Suppressor macrophage treated with lipopolysaccharide for 4 hours (primary cell): ENCODE measurements at places on chromosomes 7 and 10.
A peak's percentile ranks its signal among the peaks of the same experiment; 100 is the strongest.

GRCh38 chr10:11891776-11892486, 68.8 kb downstream of the PROSER2 start:
- DNase-seq, result no peak

GRCh38 chr7:128796327-128796726, 4.6 kb downstream of the CCDC136 start:
- DNase-seq, result peak; percentile 27

GRCh38 chr7:46525876-46526275, 604.8 kb upstream of the IGFBP3 start:
- no peak for DNase-seq

- no peak for DNase-seq
Observed at GRCh38 chr7:33849971-33850559, 55.3 kb upstream of the BMPER start.

DNA sequence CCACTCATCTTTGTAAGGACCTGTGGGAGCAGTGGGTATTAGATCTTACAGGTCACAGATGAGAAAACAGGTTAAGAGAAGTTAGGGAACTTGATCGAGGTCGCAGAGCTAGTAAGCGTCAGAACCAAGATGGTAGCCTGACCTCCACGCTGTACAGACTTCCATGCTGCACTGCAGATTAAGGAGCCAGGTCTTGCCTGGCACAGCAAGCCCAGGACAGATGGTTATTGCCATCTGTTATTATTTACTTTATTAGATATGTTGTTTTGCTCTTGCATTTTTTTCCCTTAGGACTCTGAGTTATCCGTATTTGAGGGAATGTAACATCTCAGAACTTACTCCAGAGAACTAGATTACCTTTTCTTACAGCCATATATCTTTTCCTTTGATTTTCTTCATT, 147.2 kb downstream of the NSUN6 start:
- no peak for DNase-seq

DNA sequence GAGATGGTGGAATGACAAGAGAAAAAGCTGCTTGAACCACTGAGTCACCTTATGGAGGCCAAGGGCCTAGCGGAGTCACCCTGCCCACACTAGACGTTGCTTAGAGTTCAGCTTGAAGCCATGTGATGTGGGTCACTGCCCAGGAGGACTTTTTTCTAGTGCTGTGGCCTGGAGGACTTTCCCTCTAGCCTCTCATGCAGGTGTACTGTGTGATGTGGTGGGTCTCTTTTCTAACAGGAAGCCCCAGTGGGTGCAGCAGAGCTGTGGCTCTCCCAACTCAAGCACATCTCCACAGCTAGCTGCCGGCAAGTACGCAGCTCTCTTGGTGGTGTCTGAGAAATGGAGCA, 13.6 kb downstream of the POR start:
- DNase-seq, result no peak

DNA sequence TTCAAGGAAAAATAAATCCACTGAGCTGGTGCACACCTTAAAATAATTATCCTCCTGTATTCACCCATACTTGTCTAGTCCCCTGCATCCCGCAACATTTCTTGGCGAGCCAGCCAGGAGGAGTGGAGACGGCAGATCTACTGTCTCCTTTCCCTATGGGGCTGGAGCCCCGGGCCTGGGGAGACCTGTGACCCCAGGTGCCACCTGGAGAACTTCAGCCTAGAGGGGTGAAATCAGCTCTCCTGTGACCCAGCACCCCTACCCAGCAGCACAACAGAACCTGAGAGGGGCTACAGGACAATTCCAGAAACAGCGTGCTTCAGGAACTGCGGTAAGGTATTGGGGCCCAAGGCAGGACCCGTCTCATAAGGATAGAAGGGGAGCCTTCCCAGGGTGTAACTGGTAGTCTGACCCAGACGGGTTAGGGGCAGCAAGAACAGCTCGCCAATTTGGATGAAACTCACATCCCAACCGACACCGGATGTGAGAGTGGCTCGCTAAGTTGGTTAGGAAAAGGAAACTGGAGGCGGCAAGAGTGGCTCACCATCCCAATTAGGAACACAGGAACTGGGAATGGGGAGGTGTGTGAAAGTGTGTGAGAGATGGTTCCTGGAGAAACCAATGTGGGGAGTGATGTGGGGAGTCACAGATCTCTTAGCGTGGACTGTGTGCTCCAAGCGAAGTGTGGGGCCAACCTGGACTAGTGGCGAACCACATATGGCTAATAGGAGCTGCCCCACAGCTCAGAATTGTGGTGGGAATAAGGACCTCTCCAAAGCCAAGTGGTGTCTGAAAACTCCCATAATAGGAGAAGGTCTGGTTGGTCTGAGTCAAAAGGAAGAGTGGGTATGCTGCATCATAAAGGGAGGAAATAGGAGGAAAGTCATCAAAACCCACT, 15.1 kb upstream of the DENND2A start:
- DNase-seq, result peak; percentile 25

DNA sequence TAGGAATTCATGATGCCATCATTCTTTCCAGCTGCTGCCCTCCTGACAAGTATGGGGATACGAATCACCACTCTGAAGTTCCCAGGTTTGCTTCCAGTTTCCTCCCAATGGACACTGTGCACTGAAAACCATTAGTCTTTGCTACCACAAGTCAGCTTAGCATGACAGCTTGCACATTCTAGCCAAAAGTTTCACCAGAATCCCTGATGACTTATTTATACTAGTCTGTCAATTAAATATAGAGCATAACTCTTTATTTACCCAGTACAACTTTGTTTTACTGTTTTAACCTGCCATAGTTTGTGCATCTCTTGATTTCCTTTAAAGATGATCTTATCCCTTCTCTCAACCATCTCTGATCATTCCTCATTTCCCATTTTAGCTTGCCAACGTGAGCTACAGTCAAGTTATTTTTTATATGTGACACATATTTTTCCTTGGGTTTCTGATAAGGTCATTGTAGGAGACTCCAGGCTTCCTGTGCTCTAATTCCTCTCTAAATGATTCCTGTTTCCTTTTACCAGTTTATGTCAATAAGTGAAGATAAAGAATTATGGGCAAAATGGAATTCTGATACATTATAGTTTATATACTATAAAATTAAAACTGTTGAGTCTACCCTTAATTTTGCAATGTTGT, 167.5 kb upstream of the MEOX2 start:
- no peak for DNase-seq

GRCh38 chr10:101096378-101096777, 34.6 kb downstream of the KAZALD1 start:
- DNase-seq, result no peak

- DNase-seq, result peak; percentile 98
Observed at GRCh38 chr7:130912862-130913638, 179.0 kb upstream of the KLF14 start.

GRCh38 chr7:24819916-24820689, 62.8 kb upstream of the GSDME start:
- peak; percentile 90 for DNase-seq

GRCh38 chr10:818010-818409, 113.5 kb downstream of the LARP4B start:
- no peak for DNase-seq

DNA sequence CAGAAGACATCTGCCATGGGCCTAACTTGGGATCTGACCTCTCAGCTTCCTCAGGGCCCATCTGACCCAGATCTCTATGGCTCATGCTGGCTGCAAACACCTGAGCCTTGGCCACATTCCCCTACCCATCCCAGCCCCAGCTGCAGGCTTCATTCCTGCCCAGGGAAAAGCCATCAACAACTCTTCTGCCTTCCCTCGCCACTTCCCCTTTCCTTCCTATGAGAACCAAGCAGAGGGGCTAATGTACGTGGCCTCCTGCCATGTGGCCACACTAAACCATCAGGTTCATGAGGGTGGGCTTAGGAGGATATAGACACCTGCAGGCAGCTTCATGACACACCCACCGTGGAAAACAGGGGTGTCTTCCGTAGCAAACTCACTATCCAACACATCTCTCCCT, 312.2 kb downstream of the GALNT17 start:
- DNase-seq, result no peak

GRCh38 chr10:3782146-3782450, 2.9 kb downstream of the KLF6 start:
- DNase-seq, result peak; percentile 63

GRCh38 chr7:44291733-44292419, 33.5 kb downstream of the CAMK2B start:
- no peak for DNase-seq

DNA sequence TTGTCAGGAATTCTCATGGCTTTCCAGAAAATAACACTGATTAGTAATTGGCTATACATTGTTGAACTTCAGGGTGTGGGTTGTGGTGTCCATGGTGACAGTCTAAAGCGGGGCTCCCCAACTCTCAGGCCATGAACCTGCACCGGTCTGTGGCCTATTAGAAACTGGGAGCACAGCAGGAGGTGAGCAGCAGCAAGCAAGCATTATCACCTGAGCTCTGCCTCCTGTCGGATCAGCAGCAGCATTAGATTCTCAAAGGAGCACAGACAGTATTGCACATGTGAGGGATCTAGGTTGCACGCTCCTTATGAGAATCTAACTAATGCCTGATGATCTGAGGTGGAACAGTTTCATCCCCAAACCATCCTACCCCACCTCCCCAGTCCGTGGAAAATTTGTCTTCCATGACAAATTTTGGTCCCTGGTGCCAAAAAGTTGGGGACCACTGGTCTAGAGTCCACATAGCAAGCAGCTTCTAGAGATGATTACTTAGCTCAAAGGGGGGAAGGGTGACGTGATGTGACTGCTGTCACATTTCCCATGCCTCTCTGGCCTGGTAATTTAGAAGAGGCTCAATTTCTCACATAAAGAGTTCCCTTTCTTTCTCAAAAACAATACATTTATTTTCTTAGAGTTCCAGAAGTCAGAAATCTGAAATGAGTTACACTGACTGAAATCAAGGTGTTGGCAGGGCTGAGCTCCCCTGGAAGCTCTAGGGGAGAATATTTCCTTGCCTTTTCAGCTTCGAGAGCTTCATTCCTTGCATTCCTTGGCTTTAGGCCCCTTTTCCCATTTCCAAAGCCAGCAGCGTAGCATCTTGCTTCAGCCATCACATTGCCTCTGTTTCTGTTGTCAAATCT, 17.6 kb upstream of the FAM221A start:
- DNase-seq, result no peak

DNA sequence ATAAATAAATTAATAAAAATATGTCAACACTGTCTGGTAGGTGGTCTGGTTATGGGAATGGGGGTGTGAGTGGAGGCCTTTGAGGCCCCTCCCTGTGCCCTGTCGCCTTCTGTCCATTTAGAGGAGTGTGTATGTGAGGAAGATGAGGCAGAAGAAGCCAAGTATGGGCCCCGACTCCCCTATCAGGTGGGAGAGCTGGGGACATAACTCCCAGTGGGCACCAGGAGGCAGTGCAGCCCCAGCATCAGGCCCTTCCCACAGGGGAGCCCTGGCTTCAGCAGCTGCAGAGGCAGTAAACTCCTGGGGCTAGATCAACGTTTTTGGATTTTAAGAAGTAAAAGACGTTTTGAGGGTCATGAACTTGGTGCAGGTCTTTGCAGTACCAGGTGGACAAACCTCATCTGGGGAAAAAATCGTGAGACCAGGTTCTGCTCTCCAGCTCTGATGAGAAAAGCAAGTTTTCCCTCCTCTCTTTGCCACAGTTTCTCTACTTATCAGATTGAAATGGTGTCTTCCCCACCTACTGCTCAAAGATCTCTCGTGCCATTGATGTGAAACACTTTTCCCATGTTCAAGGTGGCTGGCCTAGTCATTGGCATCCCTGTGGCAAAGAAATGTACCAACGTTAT, 167.8 kb upstream of the EEPD1 start:
- DNase-seq, result peak; percentile 90

DNA sequence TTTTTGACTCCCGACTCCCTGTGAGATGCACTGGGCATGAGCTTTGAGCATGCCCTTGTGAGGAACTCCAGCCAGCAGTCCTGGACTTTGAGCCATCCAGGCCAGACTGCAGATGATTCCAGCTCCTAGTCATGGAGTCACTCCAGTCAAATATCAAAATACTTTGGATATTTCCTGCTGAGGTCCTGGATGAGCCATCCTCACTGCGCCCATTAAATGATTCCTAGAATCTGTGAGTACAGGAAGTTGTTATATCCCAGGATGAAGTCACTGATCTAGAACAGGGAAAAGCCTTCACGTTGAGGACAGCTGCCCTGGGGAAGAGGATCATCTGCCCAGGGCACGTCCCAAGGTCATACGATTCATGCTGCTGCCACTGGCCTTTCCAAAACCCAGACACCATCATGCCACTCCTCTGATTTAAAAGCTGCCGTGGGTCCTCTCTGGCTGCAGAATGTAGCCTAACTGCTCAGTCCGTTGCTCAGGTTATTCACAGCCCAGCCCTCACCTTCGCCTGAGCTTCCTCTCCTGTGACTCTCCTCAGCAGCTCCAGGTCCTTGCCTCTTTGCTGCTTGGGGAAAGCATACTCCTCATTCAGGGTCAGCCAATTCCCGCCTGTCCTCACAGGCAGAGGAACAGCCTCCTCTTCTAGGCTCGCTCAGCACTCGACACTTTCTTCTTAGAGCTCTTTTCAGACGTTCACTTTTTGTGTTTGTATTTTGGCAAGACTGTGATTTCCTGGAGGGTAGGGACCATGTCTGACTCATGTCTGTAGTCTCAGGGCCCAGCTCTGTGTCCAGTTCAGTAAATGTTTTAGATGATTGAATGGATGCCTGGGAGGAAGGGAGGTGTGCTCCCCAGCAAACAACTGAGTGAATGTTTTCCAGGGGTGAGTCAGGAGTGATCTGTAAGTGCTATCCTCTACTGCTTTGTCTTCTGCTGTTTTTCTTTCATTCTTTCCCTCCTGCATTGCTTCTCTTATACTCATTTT, 157.8 kb downstream of the SNX10 start:
- no peak for DNase-seq

DNA sequence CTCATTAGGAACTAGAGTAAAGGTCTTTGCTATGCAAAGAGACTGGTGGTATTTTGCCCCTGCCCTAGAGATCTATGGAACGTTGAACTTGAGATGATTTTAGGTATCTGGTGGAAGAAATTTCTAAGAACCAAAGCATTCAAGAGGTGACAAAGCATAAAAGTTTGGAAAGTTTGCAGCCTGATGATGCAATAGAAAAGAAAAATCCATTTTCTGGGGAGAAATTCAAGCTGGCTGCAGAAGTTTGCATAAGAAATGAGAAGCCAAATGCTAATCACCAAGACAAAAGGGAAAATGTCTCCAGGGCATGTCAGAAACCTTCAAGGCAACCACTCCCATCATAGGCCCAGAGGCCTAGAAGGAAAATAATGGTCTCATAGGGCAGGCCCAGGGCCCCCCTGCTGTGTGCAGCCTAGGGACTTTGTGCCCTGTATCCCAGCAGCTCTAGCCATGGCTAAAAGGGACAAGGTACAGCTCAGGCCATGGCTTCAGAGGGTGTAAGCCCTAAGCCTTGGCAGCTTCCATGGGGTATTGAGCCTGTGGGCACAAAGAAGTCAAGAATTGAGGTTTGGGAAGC, 16.5 kb downstream of the TFPI2 start:
- DNase-seq, result no peak

GRCh38 chr7:89264126-89264525, 468.6 kb upstream of the TEX47 start:
- DNase-seq, result no peak
